ENCODE measurements at places on chromosomes 13 and 19. TPM values are rescaled to one million over a fixed set of nuclear protein-coding genes. Genes with fewer than 3 reads are reported as not detected.

The ZNF563 gene
- total RNA-seq: 3.4 TPM

GRCh38 chr13:104833221-104833620, 1702.2 kb downstream of the EFNB2 start:
- H3K4me3 ChIP-seq: no peak overlapping the region
- no peak for DNase-seq
- H3K4me1 ChIP-seq: no peaks in the 10 kb centered on the region
- no peak overlapping the region for H3K27ac ChIP-seq

DNA sequence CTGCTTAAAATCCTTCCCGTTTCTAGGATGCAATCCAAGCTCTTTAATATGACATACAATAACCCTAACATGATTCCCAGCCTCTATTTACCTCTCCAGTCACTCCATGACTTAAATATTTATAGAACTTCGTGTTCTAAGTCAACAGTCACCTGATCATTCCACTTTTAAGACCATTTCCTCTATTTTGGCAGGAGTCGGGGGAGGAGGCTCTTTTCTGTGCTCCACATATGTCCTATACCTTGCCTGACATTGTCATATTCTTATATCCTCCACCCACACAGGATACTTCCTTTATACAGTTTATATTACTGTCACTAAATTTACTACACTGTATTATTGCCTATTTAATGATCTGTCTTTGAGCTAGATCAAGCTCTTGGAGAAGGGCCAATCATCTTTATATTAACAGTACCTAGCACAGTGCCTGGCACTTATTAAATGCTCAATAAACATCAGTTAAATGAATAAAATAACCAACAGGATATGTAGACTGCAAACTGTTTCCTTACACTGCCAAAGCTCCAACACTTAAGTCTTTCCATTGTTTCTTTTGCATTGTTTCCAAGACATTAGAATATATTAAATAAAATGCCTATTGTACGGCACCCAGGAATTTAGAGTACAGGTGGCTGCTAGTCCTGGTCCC, 2.7 kb downstream of the ARGLU1 start:
- peaks cover 52% of the 10 kb centered on the region for H3K4me1 ChIP-seq
- H3K4me3 ChIP-seq: peak overlapping the region; percentile 93
- H3K36me3 ChIP-seq: no peaks in the 10 kb centered on the region
- no peaks in the 10 kb centered on the region for H3K27me3 ChIP-seq
- no peak for DNase-seq

The RNF113B gene
- not detected for total RNA-seq

DNA sequence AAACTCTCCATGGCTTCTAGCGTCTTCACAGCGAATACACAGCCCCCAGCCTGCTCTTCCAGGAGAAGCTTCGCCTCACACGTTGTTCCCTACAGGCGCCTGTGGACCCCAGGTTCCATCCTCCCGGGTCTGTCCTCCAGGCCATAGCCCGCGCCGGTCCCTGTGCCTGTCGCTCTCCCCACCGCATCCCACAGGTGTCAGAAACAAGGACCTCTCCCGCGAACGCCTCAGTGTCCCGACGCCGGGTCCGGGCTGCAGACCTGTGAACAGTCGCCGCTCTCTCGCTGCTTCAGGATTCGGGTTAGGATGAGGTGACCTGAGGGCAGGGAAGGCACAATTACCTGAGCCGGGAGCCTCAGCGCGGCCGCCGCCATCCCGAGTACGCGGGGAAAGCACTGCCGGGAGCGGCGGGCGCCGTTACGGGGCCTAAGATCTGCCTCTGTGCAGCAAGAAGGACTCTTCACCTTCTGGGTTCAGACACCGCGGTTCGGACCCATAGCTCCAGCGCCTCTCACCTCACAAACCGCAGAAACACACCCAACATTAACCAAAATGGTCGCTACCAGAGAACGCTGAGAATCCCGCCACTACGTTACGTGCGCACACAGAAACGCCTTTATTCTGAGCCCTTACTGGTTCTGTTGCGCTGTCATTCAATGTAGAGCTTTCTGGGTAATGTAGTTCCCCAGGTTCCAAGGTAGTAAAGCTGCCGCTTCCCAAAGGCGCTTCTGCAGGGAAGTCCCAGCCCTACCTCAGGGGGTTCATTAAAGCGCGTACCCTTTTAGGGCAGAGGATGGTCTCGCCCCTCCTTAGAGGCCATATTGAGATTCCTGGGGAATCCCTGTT, at the start of gene ZNF418:
TSS of gene ZNF418 (minus strand) at position 583 of the 846 bp plus-strand sequence. CDS start 1,580 bp downstream, outside the sequence.
- H3K27me3 ChIP-seq: no peaks in the 10 kb centered on the region
- H3K36me3 ChIP-seq: no peaks in the 10 kb centered on the region
- DNase-seq: no peak
- no peaks in the 10 kb centered on the region for H3K4me1 ChIP-seq
- H3K27ac ChIP-seq: no peak within 1 kb of the TSS
- H3K4me3 ChIP-seq: no peak within 1 kb of the TSS
